ENCODE measurements at places on chromosomes 6 and 20. TPM values are rescaled to one million over a fixed set of nuclear protein-coding genes. Genes with fewer than 3 reads are reported as not detected.

The XRN2 gene
- 44.2 TPM for polyA plus RNA-seq

The MYL9 gene
- polyA plus RNA-seq, result 3,492 TPM

The LGSN gene
- not detected for polyA plus RNA-seq

DNA sequence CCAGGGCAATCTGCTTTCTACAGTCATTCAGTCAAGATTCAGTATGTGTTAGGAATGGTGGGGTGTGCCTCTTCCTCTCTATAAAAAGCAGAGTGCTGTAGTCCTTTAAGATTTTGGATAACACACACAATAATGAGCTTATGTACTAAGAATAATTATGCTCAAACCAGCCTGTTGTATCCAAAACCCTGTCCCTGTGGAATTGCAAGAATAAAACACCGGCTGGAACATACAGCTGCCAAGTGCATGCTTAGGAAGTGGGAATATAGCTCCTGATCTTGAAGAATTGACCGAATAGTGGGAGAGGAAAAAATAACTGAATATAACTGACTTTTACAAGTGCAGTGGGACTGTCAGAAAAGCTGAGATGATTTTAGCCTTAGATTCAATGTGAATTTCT, 979 bp upstream of the MOCS1 start:
- no peak for DNase-seq

The FAM209B gene
- polyA plus RNA-seq, result 0.28 TPM

- DNase-seq, result no peak
Measured at GRCh38 chr6:26525838-26526237, 12.3 kb upstream of the HMGN4 start.

DNA sequence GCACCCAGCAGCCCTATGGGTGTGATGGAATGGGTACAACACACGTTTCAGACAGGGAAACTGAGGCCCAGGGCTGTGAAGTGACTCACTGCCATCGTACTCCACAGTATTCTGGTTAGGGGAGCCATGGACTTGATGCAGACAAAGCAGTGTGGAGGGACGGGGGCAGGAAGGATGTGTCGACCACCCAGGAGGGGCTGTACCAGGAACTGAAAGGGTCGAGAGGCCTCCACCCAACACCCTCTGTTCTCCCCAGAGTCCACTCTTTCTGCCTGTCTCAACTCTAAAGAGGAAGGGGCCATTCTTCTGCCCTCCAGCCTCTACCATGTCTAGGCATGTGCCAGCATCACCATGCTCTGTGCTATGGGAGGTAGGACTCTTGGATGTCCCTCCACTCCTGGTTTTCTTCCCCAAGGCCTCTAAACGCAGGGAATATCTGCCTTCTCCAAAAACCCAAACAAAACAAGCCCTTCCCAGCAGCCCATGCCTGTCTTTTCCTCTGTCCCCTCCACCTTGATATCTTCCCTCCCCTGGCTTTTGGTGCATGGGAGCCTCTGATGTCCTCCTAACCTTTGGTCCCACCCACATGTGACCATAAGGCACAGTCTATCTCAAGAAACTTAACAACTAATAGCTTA, 7.4 kb downstream of the SLC22A1 start:
- no peak for DNase-seq

The VSTM2L gene
- 1.6 TPM for polyA plus RNA-seq

The TCP11 gene
- 0.15 TPM for polyA plus RNA-seq

GRCh38 chr6:154594496-154595198, 84.2 kb upstream of the CNKSR3 start:
- no peak for DNase-seq

The ECT2L gene
- 0.05 TPM for polyA plus RNA-seq

- DNase-seq, result peak; percentile 48
Measured at GRCh38 chr6:16651871-16652270, 109.4 kb downstream of the ATXN1 start.

The PAX1 gene
- polyA plus RNA-seq, result not detected

DNA sequence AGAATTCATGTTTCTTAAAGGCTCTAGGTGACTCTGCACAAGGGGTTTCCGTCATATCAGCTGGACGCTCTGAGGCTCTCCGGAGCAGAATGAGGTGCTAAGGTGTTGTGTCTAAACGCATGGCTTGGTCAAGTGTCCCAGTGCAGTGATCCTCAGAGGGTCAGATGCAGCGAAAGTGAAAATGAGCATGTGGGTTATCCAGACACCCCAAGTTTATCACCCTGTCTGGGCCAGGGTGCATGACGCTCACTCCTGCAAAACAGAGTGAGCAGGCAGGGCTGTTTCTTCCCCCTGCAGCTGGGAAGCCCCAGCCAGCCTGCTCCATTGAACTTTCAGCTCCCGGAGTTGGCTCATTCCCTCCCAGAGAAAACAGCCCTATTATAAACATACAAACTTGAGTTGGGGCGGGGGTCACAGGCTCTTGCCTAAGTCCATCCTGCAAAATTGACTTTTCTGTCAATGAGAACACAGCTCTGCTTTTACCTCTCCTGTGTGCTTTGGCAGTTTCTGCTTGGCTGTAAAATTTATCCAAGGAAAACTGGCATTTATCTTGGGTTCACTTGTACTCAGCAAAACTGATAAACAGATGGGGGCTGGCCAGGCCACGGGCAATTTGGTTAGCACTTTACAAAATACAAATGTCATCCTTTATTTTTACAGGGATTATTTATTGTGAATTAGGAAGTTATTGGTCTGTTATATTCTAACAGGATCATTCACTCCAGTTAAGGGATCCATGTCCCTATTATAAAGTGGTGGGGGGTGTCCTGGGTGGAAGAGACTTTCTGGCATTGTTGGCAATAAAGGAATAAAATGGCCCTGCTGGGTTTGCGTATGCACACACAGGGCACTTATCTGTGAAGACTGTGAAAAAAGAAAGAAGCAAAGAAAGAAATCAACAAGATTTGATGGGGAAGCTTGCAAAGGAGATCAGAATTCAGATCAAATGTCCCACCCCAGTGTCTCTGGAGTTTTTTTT, 154.9 kb downstream of the FOXA2 start:
- DNase-seq, result no peak

GRCh38 chr6:122238861-122239260, 160.6 kb upstream of the HSF2 start:
- DNase-seq, result no peak

The CAP2 gene
- polyA plus RNA-seq, result 34.3 TPM

DNA sequence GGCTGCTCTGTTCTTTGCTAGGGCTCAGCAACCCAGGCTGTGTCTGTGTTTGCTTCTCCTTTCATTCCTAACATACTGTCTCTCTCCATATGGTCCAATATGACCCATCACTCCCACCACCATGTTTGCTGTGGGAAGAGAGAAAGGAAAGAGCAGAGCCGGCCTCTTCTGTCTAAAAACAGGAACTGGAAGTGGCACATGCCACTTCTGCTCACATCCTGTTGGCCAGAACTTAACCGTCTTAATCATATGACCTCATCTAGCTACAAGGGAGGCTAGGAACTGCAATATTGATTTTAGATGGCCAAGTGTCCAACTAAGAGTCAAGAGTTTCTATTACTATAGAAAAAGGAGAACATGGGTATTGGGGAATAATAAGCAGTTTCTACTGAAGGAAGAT, 212.5 kb upstream of the CHD6 start:
- no peak for DNase-seq

DNA sequence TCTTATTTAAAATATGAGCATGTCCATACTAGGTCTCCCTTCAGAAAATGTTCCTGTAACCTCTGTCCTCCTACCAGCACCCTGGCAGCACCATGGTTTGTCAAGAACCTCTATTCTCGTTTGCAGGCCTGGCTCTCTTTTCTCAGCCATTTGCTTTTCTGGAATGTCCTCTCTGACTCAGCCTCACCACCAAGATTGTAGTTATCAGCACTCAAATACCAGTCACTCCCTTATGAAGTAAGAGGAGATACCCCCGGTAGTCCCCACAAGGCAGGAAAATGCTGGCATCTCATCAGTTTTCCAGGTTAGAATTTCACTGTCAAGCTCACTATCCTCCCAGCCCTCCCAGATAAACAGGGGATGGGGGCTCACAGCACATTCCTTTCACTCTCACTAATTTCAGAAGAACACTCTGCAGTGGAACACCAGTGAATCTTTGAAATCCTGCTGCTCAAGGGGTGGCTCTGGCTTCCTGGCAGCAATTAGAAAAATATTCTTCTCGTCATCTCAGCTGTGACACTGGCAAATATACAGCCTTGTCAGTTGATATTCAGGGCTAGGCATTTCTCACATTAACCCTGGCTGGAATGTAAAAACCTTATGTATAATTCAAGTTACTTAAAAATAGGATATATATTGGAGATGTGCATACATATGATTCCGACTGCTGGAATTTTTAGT, 129.2 kb downstream of the TBX18 start:
- no peak for DNase-seq

GRCh38 chr20:15603978-15604805, 969.1 kb downstream of the KIF16B start:
- DNase-seq, result no peak

GRCh38 chr6:145294942-145295341, 440.4 kb downstream of the EPM2A start:
- no peak for DNase-seq

The HMGCLL1 gene
- 2.5 TPM for polyA plus RNA-seq

- DNase-seq, result no peak
Measured at GRCh38 chr20:24469116-24469893, at the start of gene SYNDIG1. TSS of gene SYNDIG1 (plus strand) at chr20:24469629. CDS start at chr20:24543098, 73,469 bp downstream.

- no peak for DNase-seq
Measured at GRCh38 chr6:161379834-161380582, 106.1 kb upstream of the AGPAT4 start.

GRCh38 chr6:34901930-34902329, 12.9 kb downstream of the ANKS1A start:
- no peak for DNase-seq

The TAAR6 gene
- not detected for polyA plus RNA-seq

- DNase-seq, result peak; percentile 49
Measured at GRCh38 chr6:88870717-88871330, 92.6 kb downstream of the RNGTT start.
